ENCODE measurements at places on chromosomes 3 and 15. TPM values are rescaled to one million over a fixed set of nuclear protein-coding genes. Genes with fewer than 3 reads are reported as not detected.

The PPP2R3A gene
- 0.42 TPM for total RNA-seq

The SLC24A5 gene
- not detected for total RNA-seq

The PRKCI gene
- total RNA-seq: 17.3 TPM

GRCh38 chr3:61331929-61332552 lies 80.8 kb upstream of the FHIT start:
- no peak for DNase-seq

DNA sequence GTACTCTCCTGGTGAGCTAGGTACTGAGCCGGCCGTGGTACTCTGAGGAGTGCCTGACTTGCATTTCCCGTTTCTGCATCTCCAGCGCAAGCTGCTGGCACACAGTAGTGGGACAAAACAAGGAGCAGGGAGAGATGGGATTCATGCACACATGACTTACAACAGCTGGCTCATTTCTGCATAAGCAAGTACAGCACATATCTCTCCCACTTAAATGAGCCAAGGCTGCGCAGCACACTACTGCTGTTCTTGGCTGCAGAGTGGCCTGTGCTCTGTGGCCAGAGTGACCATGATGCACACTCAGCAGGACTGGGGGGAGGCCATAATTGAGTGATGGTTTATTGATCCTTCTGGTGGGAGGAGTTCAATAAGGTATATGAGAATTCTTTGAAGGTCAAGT lies 59.2 kb upstream of the ABHD17C start:
- DNase-seq: no peak

- no peak for DNase-seq
Observed at GRCh38 chr15:76773234-76773633, 131.9 kb downstream of the SCAPER start.

DNA sequence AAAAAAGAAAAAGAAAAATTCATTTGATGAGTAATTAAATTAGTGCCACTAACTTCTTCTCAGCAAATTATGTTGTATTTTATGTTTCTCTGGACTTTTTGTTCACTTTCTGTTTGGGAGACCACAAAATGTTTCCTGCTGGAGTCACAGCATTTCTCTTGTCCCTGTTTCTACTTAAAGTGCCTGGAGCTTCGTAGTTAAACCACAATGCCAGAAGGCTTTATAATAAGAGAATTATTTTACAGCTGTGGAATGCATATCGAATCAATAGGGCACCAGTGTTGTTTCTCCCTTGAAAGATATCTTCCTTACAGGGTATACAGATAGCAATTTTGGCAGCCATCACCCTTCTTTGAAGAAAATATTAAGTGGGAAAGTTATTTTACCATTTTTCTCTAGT lies 3.2 kb downstream of the DTWD1 start:
- no peak for DNase-seq

- DNase-seq: no peak
Observed at GRCh38 chr3:42164656-42165055, 73.5 kb downstream of the TRAK1 start.

DNA sequence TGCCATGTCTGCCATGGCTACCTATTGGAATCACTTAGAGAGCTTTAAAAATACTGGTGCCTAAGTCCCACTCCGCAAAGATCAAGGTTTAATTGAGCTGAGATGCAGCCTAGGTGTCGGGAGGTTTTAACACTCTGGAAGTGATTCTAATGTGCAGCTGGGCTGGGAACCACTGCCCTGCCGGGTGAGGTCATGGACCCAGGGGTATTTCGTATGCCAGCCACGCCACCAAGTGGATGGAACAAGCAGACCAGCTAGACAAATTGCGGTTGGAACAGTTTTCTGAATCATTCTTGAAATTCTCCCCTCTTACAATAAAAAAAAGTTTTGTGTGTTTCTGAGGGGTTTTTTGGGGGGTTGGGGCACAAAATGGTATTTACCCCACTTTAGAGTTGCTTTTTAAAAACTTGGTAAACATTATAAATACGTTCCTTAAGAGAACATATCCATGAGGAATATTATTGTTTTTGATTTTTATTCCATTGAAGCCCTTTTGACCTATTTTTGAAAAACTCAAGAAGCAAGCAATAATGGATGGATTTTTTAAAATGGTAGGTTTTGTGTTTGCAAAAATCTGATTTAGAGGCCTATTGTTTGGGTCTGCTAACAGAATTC lies 66.2 kb upstream of the CSTA start:
- DNase-seq: peak; percentile 20

DNA sequence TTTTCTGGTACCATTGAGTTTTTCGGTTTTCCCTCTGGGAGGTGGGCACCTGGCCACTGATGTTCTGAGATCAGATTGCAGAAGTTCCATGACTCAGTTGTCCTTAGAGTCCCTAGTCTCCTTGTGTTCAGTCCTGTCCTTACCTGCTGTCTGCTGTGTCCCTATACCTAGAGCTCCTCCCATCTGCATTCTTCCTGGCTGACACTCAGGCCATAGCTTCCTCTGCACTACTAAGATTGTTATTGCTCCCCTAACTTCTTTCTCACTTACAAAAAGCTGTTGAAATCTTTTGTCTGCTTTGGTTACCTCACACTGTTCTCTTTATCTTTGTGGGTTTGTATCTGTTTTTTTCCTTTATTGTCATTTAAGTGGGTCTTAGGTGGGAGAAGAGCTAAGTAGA lies 13.2 kb downstream of the USP3 start:
- no peak for DNase-seq

GRCh38 chr15:98126326-98127085 lies 166.0 kb downstream of the ARRDC4 start:
- no peak for DNase-seq

- DNase-seq: no peak
Observed at GRCh38 chr15:78263907-78264303, 457 bp upstream of the DNAJA4 start.

- DNase-seq: no peak
Observed at GRCh38 chr15:86894269-86894668, 814.6 kb downstream of the AGBL1 start.

- no peak for DNase-seq
Observed at GRCh38 chr3:84965141-84965540, 6.4 kb downstream of the CADM2 start.
